ENCODE measurements at places on chromosomes 6 and 20.

DNA sequence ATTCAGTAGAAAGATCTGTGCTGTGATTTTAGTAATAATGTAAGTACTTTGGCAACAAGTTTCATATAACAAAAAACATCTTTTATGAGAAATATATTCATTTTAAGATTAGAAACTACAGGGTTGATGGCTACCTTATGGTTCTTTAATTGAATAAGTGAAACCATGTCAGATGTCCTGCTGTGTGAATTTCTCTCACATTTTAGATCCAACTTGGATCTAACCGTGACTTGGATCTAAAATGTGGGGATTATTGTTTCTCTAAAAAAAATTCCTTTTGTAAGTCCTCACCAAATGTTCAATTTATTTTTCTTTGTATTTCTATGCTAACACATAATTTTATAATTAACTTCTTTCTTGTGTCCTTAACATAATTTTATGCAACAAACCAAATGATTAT lies 30.4 kb downstream of the ZC2HC1B start:
- DNase-seq, result no peak

DNA sequence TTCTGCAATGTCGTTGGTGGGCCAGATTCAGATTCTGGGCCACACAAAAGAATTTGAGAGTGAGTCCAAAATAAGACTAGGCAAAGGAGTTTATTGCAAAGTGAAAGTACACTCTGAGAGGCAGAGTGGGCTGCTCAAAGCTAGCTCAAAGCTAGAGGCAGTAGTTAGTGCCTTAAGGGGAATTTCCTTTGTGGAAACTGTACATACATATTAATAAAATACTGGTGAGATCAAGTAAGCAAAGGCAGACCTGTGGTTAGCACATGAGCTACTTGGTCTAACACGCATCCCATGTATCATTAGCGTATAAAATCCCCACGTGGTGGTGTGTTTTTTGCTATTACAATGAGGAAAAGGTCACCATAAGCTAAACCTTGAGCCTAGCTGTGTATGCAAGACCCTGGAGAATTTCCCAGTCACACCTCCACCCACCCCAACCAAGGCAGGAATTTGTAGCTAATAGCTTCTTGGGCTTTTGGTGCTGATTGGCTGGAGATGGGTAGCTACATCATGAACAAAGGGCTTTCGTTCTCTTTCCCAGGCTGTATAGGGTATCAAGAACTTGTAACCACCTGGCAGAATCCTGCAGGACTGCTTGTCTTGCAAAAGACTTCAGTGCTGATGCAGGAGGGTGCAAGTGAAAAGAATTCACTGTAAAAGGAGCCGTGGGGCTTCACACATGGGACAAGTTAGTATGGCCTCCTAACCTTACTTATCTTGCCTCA lies 14.7 kb upstream of the TRIM26 start:
- DNase-seq, result no peak

DNA sequence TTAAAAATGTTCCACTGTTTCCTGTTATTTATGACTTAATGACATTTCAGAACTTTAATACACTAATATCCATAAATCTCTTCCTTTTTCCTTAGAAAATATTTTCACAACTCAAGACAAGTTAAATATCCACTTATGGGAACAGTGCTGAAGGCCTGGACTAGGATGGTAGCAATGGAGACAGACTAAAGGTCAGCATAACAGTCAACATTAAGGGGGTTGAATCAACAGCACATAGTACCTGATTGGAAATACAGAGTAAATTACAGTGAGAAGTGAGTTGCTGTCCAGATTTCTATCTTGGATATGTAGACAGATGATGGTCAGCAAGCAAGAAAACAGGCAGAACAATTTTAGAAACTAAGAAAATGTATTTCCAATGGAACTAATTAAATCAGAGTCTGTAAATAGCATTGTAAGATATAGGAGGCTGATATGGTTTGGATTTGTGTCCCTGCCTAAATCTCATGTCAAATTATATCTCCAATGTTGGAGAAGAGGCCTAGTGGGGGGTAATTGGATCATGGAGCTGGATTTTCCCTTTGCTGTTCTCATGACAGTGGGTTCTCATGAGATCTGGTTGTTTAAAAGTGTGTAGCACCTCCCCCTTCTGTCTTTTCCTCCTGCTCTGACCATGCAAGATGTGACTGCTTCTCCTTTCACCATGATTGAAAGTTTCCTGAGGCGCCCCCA lies 682.7 kb downstream of the MAFB start:
- no peak for DNase-seq

GRCh38 chr6:129419324-129419723 lies 290.7 kb downstream of the ARHGAP18 start:
- no peak for DNase-seq

DNA sequence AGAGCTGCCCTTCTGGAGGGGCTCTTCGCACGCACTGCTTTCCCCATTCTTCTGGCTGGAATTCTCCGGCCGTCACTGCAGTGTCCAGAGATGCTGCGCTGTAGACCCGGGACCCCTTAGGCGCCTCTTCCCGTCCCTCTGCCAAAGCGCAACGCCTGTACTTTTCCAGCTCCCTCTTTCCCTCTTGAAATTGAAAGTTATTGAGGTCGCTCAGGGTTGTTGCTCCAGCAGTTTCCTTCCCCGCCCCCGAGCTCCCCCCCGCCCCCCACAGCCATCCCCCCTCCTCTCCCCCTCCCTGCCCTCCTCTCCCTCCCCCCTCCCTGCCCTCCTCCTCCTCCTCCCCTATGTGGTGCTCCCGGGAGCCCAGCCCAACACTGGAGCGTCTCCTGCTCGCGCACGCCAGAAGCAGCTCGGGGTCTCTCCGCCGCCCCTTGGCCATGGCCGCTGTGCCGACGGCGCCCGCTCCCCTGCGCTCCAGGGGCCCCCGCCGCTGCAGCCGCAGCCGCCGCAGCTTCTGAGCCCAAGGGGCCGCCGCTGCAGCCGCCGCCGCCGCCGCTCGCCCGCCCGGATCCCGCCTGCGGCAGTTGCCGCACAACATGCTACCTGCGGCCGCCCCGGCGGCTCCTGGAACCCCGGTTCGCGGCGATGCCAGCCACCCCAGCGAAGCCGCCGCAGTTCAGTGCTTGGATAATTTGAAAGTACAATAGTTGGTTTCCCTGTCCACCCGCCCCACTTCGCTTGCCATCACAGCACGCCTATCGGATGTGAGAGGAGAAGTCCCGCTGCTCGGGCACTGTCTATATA lies at the start of gene RSPO3:
Gene RSPO3, plus strand, starts transcription at position 374 of the 804 bp plus-strand sequence. CDS start 522 bp downstream, outside the sequence.
- DNase-seq, result no peak

DNA sequence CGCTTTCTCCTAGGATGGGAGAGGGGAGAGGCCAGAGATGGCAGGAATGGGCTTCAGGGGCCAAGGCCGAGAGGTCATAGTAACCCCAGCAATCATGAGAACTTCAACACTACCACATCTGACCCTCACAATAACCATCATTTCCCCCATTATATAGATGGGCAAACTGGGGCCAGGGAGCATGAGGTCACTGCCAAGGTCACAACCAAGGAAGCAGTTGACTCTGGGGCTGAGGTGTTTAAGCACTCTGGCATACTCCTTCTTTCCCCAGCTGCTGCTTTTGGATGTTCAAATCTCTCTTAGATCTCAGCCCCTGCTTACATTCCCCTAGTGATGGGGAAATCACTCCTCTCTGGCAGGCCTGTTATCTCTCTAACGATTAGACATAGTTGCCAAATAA lies 39.6 kb downstream of the CDH22 start:
- DNase-seq, result no peak
